Fibroblast of mammary gland (primary cell): ENCODE measurements at places on chromosomes 12 and 14.

GRCh38 chr12:5535541-5535940 lies 103.6 kb downstream of the NTF3 start:
- DNase-seq = no peak

DNA sequence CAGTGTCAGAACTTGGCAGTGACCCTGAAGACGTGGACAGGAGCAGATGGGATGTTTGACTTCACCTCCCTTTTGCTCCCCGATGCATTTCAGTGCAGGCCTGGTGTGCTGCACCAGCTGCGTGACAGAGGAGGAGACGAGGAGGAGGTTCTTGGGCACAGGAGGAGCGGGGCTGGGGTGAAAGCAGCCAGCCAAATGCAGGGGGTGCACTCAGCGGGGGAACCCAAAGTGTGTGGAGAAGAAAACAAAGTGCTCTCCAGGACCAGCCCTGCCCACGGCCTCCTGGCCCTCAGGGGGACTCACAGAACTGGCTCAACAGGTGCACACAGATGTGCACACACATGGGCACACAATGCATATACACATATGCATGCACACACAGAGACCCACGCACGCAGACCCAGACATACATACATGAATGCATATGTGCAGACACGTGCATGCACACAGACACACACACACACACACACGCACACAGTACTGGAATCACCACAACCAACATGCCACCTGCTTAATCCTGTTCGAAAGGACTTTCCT lies 91.7 kb upstream of the SFSWAP start:
- DNase-seq = no peak

GRCh38 chr14:88470542-88471440 lies 84.0 kb downstream of the PTPN21 start:
- peak; percentile 51 for DNase-seq

DNA sequence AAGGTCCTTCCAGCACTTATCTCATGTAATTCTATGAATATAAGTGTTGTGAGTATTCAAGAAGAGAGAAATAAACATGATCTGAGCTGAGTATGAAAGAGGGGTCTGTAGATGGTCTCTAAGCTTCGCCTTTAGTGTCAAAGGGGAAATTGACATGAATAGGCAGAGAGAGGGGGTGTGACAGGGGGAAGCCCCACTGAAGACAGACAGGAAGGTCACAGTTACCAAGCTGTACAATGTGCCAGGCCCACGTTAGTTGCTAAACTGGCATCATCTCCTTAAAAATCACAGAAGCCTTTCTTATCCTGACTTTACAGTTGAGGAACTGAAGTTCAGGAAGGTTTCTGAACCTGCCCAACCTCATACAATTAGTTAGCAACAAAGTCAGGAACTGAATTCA lies 7.6 kb downstream of the ARHGEF40 start:
- DNase-seq = no peak

- peak; percentile 68 for DNase-seq
Observed at GRCh38 chr12:30155001-30155730, 371.4 kb upstream of the TMTC1 start.

DNA sequence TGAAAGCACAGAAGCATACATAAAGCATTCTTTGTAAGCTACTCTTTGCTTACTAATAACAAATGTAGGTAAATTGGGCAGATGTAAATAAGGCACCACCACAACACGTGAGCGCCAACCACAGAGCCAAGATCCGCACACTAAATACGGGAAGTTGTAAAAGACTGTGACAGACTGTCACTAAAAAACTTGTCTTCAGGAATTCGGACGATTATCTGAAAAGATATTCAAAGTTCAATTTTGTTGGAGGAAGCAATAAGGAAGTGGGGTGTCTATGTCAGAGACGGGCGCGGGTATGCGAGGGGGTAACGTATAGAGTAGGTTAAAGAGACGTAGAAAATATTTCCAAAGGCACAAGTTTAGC lies 1.5 kb upstream of the HSP90B1 start:
- no peak for DNase-seq

DNA sequence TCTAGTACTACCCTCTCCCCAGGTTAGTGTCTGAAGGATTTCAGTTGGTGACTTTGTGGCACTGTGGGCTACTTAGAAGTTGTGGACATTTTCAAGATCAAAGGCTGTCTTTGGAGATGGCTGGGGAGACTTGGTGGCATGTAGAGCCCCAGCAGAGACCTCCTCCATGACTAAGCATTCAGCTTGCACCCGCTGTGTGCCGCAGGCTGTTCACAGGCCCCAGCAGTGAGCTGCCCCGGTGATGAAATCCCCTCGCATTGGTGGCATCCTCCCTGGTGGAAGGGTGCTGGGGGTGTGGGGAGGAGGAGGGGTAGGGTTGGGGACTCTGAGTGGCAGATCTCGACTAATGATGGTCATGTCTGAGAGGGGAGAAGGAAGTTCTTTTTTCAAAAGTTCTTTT lies 173.9 kb downstream of the TSPAN9 start:
- no peak for DNase-seq

GRCh38 chr12:132562489-132563021 lies 47.8 kb downstream of the LRCOL1 start:
- no peak for DNase-seq

DNA sequence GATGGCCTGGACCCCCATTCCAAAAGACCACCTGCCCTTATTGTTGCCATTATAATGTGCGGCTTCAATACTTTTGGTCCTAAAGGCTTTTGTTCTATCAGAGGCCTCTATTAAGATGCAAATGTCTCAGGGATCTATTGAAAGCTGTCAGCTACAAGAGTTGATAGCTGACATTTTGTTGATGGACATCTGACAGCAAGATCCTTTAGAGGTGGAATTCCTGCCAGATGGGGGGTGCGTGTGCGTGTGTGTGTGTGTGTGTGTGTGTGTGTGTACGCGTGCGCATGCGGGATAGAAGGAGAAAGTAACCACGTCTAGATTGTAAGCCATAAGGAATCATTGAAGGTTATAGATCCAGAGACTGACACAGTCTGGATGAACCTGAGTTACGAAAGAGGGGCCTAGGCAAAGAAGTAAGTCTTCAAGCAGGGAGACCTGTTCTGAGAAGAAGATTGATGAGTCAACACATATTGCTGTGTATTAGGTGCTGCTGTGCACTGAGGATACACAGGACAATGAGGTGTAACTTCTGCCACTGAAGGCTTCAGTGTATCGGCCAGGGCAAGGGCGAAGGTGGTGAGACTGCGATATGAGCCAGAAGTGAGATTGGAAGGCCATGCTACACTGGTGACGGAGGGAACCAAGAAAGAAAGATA lies 89.2 kb downstream of the PRMT8 start:
- DNase-seq = no peak

GRCh38 chr12:12976366-12976765 lies 23.7 kb downstream of the HEBP1 start:
- peak; percentile 98 for DNase-seq

DNA sequence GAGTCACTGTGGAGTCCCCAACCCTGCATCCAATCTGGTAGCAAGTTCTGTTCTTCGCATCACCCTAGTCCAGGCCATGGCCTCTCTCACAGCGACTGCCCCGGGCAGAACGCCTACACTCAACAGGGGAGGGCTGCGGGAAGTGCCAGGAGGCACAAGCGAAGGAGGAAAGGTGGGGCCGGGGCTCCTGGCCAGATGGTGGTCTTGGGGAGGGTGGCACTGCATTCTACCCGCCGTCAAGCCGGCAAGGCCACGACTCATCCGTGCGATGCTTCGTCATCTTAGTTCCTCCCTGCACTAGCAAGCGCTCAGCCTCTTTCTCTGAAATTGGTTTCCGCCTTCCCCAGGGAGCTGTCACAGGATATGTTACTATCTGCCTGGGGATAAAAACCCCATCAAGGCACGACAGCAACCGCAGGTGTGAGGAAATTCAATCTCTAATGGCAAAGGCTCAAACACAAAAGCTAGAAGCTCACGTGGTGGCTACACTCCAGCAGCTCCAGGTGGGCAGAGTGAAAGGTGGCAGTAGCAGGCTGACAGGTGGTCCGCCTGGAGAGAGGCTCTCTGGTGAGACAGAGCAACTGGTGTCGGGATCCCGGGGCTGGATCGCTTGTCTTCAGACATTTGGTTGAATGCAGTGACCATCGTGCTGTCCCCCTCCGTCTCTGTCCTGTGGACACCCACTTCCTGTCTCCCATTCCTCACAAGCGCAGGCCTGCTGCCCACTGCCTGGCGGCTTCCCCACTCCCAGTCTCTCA lies 34.1 kb downstream of the ACADS start:
- DNase-seq = no peak

GRCh38 chr12:82971584-82971983 lies 284.9 kb downstream of the TMTC2 start:
- no peak for DNase-seq

DNA sequence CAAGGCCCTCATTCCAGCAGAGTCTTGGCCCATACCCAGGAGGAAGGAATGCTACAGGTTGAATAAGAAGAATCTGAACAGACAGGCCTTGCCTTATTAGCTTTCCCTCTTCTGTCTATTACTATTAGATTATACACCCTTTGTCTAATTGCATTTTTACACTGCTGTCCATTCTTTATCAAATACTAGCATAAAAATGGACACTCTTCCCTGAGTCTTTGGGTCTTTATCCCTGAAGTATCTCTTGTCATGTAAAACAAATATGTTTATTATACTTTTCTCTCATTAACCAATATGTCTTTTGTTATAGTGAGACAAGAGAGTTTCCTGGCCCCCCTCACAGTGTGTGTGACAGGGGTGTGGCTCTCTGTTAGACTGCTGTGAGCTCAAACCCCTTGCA lies 897.4 kb upstream of the SEL1L start:
- DNase-seq = no peak

DNA sequence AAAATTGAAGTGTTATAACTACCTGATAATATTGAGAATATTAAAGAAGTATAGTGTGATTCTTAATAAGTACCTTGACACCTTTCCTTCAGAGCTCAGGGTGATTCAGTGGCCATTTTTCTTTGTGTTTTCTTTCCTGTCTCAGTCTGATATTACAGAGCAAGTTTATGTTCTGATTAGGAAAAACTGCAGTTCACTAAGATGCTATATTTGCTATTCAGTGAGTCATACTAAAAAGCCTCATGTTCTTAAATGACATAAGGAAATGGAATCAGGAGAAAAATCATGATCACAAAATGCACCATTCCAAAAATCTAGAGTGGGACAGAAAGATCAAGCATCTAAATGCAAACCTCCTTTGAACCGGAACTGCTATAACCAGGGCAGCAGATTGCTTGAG lies 390.6 kb upstream of the ATP2B1 start:
- DNase-seq = peak; percentile 51

DNA sequence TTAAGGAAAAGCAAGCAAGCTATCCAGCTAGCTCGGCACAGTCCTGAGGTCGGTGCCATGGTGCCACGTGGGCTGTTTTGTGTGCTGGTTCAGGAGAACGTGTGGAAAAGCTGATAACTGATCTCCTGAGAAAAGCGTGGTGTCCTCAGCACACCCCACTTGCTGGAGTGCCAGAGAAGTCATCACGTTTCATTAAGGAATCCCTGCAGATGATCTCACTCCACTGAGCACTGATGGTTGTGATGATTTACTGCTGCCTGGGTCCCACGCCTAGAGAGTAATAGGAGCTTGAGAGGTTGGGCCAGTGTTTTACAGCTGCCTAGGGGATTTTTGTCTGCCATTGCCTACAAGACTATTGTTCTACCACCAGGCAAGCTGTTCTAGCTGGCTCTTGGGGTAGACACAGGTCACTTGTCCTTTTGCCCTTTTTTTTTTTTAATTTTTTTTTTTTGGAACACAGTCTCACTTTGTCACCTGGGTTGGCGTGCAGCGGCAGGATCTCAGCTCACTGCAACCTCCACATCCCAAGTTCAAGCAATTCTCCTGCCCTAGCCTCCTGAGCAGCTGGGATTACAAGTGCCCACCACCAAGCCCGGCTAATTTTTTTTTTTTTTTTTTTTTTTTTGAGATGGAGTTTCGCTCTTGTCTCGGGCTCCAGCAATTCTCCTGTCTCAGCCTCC lies 42.3 kb upstream of the EVL start:
- peak; percentile 96 for DNase-seq

- DNase-seq = peak; percentile 75
Observed at GRCh38 chr12:67697443-67697842, 48.9 kb downstream of the DYRK2 start.

DNA sequence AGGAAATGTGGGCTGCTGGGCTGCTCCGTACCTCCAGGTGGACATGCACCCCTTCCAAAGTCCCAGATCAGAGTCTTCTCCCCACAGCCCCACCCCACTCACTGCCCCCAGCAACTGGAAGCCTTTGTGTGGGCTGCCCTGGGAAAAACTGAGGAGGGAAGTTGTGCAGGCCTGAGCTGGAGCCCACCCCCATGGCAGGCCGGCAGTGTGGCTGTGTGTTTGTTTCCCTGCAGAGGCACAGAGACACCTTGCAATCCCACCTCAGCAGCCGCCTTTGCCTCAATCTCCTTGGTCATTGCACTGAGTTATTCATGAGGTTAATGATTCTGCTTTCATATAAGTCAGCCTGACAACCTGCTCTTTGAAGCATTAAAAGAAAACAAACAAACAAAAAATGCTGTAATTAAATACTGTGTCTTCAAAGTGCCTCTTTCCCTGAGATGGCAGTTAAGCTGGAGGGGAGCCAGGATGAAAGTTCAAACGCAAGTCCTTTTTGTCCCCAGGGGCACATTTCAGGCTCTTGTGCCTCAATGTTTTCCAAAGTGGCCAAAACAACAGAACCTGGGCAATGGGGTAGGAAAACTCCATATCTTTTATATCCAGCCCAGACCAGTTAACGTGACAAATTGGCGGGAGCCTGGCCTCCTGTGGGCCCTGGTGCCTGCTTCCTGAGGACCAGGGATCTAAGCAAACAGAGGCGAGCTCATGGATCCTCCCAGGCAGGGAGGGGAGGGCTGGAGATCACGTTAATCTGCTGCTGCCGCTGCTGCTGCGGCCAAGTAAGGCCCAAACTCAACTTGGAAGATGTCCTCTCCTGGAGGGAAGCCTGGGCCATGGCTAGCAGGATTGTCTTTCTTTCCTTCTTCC lies 51.9 kb upstream of the TSPAN11 start:
- no peak for DNase-seq

DNA sequence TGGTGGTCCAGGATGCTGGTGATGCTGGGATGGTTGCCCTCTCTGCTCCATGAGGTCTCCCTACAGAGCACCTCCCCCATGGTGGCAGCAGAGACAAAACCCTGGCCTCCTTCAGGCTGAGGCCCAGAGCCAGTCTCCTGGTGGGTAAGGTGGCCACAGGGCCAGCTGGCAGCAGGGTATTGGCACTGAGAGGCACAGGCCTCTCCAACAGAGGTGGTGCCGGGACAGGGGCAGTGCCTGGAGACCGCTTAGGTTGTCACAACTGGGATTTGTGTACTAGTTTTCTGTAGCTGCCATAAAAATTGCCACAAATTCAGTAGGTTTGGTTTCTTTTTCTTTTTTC lies 6.1 kb upstream of the MTA1 start:
- DNase-seq = no peak

GRCh38 chr14:35402323-35403113 lies 2.0 kb downstream of the NFKBIA start:
- no peak for DNase-seq

- no peak for DNase-seq
Observed at GRCh38 chr12:64706306-64706705, 52.9 kb downstream of the GNS start.

DNA sequence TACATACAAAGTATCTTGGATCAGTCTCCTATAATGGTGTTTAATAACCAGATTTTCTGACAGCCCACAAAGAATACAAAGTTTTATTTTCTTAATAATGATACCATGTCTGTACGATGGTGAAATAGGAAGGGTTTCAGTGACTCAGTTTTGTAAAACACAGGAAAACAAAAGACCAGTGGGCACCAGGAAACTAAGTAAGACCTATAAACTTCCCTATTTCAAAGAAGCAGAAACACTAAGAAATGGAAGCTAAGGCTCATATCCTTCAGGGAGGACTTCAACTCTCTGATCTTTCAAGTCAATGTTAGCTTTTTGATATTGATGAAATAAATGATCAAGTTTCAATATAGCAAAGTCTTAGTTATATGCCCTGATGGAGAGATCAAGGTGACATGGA lies 196.0 kb downstream of the DUSP6 start:
- DNase-seq = no peak

GRCh38 chr12:41123871-41124270 lies 64.2 kb upstream of the PDZRN4 start:
- no peak for DNase-seq
